ENCODE measurements at places on chromosomes 7 and 10.

- DNase-seq: peak; percentile 27
Observed at GRCh38 chr7:126993626-126994213, 259.0 kb downstream of the GRM8 start.

DNA sequence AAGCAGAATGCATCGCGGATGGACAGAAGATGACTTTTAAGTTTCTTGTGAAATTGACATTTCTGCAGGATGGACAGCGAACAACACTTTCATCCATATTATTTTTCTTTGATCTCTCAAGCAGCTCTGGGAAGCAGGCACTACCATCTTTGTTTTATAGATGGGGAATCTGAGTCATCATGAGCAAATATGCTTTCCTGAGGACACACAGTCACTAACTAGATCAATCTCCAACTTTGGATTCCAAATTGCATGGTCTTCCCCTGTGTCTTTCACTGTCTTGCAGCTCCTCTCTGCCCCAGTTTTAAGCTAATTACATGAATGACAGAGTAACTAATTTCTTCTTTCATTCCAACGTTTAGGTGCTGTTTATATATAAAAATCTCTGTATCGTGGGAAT, 201.5 kb downstream of the ADAM12 start:
- DNase-seq: no peak

GRCh38 chr10:1264001-1264400, 207.8 kb downstream of the WDR37 start:
- DNase-seq: no peak

DNA sequence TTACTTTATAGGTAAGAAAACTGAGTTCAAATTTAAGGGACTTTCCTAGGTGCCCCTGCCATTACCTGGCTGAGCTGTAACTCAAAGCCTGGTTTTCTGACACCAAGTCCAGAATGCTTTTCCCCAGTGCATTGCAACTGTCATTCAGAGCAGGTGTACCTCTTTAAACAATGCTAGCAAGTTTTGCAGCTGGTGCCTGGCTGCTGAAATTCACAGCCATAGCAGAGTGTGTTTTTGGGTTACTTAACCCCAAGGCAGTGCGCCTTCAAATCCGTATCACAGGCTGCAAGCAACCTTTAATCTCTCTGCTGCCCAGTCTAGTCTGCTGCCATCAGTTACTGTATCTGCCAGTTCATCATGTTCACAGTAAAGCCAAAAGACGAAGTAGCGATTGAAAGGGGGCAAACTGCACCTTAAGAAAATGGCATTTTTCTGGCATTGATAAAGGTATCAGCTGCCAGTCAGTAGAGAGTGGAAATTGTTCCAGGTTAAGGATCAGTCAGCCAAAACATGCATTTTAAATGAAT, 265.4 kb downstream of the CSTF2T start:
- DNase-seq: no peak

DNA sequence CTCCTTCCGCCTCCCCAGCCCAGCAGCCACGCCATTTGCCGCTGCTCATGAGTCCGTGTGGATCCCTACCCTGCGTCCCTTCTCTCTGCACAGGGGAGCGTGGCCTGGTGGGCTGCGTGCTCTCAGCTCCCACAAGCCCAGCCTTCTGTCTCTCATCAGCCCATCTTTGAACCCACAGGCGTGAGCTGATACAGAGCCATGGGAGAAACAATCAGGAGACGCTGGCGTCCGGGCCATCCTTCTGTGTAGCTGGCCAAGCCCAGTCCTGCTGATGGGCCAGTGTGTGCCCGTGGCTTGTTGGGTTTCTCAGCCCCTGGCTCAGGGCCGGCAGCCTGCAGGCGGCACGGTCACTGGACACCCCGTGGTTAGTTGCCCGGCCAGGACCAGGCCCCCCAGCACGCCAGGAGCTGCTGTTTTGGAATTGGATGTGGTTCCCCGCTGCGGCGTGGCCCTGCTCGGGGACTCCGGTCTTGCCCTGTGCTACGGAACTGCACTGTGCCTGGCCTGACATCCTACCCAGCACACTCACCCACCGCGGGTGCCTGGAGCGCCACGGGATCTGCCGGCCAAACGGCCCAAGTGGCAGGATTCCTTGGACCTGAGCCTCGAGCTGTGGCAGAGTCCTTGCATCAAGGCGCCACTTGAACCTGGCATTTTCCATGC, 88.9 kb downstream of the ELFN1 start:
- no peak for DNase-seq

DNA sequence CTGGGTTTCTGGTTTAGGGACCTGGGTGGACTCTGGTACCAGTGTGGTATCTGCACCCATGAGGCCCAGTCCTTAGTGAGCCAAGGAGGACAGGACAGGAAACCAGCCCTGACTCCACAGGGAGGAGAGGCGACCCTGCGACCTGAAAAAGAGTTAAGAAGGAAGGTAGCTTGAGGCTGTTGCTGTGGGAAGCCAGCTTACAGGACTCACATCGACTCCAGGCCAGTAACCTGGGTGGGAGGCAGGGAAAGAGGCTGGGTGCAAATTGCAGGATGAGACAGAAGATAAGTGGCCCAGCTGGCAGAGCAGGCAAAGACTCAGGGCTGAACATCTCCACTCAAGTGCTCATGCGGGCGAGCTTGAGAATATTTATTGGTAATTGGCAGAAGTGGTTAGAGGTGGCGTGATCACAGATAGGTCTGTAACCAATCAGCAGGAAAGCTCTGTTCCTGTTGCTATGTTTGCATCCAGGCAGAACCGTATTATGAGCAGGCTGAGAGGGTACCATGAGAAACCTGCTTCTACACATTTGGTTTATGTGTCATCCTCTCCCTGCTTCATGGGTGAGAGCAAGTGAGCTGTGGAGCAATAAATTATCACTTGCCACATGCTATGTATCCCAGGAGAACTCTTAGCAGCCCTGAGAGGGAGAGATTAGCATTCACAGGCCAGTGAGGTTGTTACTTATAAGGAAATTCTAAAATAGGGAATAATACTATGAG, 11.0 kb downstream of the TLL2 start:
- no peak for DNase-seq

DNA sequence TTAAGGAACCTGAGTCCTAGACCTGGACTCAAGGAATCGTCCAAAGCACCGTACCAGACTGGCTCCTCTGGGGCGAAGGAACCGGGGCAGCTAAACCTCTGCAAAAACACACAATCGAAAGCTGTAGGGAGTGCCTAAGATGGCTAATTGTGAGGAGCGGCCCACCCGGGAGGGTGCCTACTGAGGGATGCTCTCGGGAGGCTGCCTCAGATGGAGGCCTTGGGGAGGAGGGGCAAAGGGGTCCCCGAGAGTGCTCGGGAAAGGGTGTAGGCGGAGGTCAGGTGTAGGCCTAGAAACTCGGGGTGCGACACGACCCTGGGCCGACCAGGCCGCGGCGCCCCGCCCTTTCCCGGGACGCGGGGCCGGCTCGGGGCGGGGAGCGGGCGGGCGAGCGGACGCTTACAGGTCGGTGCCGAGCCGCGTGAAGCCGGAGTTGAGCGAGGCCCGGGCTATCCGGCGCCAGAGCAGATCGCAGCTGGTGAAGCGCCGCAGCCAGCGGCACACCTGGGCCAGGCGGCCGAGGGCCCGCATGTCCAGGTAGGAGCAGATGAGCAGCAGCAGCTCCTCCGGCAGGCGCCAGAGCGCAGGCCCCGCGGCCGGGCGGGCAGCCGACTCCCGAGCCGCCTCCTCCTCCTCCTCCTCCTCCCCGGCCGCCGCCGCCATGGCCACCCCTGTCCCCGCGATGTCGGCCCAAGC, 844 bp downstream of the FBXW4 start:
- peak; percentile 86 for DNase-seq

DNA sequence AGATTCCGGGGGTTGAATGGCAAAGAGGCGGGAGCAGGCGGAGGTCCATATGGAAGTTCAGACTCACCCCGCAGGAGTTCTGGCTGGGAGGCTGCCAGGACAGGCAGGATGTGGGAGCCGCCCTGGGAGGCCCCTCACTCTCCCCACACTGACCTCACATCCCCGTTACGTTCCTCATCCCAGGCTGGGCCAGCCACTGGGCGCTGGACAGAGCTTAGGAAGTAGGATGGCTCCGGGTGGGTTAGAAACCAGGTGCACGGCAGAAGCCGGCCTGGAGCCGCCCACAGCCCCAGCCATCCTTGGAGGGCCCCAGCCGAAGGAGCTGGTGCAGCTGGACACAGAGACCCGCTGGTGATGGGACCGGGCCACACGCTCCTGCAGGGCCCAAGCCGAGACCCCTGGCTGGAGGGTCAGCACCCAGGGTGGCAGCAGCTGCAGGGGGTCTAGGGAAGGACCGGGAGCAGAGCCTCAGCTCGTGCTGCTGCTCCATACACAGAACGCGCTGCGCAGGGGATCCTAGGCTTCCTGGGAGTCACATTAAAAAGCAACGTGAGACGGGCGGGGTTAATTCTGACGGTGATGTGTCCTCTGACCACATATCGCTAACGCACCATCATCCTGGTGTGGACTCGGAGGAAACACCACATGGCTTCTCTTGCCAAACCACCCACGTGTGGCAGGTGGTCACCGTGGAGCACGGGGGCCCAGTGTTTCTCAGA, 98.6 kb upstream of the DIP2C start:
- no peak for DNase-seq

DNA sequence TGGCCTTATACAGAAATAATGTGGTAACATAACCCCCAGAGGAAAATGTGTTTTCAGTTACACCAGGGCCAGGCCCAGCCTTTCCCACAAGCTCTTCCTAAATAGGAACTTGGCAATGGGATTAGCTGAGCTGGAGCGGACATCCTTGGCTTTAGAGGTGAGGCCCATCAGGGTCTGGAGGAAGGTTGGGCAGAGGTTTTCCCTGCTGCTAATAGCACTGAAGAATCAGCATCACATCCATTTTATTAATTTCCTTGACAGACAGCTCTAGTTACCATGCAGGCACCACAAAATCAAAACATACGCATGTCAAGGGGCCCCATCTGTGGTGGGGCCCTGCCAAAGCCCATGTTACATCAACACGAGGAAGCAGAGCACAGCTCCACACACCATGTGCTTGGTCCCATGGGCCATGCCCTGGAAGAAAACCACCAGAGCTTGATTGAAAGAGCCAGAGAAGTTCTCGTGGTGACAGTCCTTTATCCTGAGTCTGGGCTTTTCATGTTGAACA, 566.6 kb downstream of the KCNMA1 start:
- no peak for DNase-seq

DNA sequence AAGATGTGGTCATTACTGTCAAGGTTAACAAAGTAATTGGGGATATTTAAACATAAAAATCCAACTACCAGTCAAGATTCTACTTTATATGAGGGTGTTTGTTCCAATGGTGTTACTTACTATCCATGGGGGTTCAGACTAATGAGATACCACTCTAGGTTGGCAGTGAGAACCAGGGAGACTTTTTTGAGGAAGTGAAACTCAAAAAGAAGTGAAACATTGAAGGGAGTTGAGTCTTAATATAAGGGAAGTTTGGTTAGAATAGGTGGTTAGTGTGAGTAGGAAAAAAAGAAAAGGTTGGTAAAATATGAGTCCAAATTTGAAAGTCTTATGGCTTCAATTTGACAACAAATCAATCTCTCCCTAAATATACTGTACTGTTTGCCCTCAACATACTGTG, 123.6 kb upstream of the ANK3 start:
- DNase-seq: peak; percentile 24

- peak; percentile 97 for DNase-seq
Observed at GRCh38 chr10:7260412-7260900, 150.4 kb downstream of the SFMBT2 start.

DNA sequence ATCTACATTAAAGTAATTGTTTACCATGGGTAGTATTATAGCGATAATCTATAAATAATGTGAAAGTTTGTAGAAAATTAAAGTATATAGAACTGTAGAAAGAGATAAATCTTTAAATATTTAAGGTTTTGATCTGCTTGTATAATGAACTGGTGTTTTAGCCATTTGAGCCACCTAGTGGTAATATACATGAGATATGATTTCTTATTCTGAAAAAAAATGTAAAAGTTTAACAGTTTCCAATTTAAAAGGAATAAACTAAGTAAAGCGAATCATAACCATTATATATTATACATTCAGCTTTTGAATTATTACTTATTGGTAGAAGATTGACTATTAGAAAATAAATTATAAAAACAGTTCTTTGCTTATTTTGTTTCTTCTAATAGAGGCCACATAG, 91.2 kb downstream of the OTUD1 start:
- peak; percentile 75 for DNase-seq
